ENCODE measurements at places on chromosomes 5 and 9.

- no peak overlapping the region for H3K27ac ChIP-seq
- H3K27me3 ChIP-seq = no peaks in the 10 kb centered on the region
- no peak overlapping the region for H3K4me3 ChIP-seq
- DNase-seq = no peak
- H3K36me3 ChIP-seq = no peaks in the 10 kb centered on the region
- H3K4me1 ChIP-seq = no peaks in the 10 kb centered on the region
These were observed 180.3 kb upstream of the ADRA1B start for GRCh38 chr5:159735749-159736660.

DNA sequence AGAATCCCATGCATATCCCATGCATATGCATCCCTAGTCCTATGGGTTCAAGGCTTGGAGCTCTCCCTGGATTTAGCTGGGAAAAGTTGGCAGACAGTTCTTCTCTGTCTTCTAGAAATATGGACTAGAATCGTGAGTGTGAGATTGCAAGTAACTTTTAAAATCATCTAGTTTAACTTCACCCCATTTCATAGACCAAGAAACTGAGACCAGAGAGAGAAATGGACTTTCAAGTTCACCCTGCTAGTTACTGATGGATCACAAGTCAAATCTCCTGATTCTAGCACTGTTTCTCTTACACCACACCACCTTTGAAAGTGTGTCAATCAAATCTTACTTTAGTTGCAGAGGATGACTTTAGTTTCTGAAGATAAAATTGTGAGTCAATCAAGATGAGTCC lies 13.4 kb downstream of the TGFBI start:
- no peaks in the 10 kb centered on the region for H3K36me3 ChIP-seq
- H3K27me3 ChIP-seq = no peaks in the 10 kb centered on the region
- no peaks in the 10 kb centered on the region for H3K4me1 ChIP-seq
- no peak overlapping the region for H3K27ac ChIP-seq
- no peak for DNase-seq

DNA sequence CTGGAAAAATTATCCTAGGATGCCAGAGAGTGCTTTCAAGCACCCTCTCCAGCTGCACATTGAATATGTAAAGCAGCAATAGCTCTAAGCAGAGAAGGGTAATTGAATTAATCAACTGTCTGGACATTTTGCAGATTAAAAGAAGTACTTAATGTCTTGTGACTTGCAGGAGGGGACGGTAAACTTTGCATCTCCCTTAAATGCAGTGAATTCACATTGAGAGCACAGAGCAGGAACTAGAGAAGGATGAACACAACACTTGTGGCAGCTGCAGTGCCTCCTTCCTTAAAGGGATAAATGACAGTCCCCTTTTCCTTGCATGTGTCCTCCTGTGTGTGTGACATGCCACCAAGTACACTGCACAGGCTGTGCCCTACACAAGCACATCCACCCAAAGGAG lies 7.4 kb upstream of the CDK5RAP2 start:
- no peaks in the 10 kb centered on the region for H3K4me1 ChIP-seq
- no peak overlapping the region for H3K27ac ChIP-seq
- DNase-seq = no peak
- no peaks in the 10 kb centered on the region for H3K27me3 ChIP-seq
- no peaks in the 10 kb centered on the region for H3K36me3 ChIP-seq
- H3K4me3 ChIP-seq = no peak overlapping the region

DNA sequence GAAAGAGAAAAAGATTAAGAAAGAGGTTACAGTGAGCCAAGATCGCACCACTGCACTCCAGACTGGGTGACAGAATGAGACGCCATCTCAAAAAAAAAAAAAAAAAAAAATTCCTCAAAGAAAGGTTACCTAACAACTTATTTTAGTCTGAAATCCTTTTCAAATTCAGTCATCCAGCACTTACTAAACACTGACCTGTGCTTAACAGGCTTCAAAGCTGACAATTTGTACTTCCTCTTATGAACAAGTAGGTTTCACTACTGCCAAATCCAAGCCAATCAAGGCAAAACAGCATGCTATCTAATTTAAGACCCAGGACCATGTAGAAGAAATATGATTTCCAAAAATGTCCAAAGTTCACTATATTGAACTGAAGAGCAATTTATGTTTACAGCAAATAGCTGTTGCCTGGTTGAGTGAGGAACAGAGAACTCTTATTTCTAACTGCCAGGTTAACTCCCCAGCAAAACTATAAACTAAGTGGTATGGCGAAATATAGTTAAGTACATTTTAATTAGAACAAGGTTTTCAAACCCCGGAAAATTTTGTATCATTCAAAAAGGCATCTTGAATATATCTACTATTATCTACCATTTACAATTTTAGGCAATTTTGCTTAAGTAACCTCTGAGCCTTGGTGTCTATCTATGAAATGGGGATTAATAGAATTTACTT lies 13.4 kb downstream of the PWWP2A start:
- no peak overlapping the region for H3K4me3 ChIP-seq
- no peaks in the 10 kb centered on the region for H3K4me1 ChIP-seq
- no peak for DNase-seq
- H3K36me3 ChIP-seq = no peaks in the 10 kb centered on the region

- H3K4me1 ChIP-seq = no peaks in the 10 kb centered on the region
- DNase-seq = no peak
- no peak overlapping the region for H3K4me3 ChIP-seq
- no peaks in the 10 kb centered on the region for H3K36me3 ChIP-seq
- H3K27me3 ChIP-seq = no peaks in the 10 kb centered on the region
These were observed 100.9 kb downstream of the STRBP start for GRCh38 chr9:123167474-123167873.

DNA sequence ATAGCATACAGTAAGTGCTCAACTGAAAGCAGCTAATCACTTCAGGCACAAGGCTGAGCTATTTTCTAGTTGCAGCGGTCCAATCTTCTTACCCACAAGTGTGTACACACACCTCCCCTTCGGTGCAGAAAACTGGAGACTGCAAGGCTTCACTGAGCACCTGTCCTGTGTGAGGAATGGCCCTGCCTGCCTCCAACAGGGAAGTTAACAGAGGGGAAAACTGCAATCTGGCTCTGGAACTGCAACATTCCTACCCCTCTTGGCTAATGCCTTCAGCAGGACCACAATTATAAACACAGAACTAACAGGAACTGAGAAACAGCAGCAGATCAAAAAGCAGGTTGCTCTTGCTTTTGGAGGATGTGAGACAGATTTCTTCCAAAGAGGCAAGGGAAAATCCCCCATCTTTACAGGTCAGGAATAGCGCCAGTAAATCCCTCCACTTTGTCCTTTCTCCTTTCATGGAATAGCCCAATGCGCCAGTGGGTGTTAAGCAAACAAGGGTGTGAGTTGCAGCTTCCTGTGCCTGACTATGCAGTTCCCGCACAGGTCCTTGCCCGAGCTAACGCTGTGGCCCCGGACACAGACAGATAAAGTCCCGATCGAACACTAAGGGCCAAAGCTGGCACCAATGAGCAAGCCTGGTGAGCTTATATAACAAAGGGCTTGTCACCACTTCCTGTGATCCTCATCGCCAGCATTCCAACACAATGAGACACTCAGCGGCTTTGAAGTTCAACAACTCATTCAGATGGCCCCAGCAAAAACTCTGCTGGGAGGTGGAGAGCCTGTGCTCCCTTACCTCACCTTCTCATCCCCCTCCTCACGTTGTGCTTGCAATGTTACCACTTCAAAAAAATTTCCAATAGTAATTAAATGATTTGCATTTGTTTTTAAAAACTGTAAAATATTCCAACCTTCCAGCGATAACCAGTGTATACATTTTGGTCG lies 21.5 kb downstream of the SHB start:
- no peaks in the 10 kb centered on the region for H3K27me3 ChIP-seq
- no peak overlapping the region for H3K4me3 ChIP-seq
- 0 out of 2 replicates have a peak, but pooled peaks cover 3% of the 10 kb centered on the region for H3K36me3 ChIP-seq
- peaks cover 9% of the 10 kb centered on the region for H3K4me1 ChIP-seq
- peak overlapping the region; percentile 29 for H3K27ac ChIP-seq
- DNase-seq = peak; percentile 76

GRCh38 chr9:16344343-16344742 lies 526.1 kb downstream of the BNC2 start:
- no peaks in the 10 kb centered on the region for H3K4me1 ChIP-seq
- DNase-seq = no peak
- no peak overlapping the region for H3K27ac ChIP-seq
- no peaks in the 10 kb centered on the region for H3K27me3 ChIP-seq
- no peaks in the 10 kb centered on the region for H3K36me3 ChIP-seq

DNA sequence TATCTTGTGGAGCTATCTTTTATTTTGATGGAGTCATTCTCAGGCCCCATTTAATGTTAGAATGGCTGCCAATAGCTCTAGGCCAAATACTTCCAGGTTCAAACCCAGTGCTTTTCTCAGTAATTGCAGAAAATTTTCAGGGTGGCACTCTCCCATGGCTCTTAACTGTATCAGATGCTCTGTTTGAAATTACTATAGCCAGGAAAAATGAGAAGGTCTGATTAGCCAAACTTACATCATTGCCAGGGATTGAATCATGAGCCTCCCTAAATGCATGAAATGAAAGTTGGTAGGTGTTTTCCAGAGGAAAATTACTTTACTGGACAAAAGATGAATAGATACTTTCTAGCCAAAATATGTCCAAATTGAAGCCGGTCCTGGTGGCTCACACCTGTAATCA lies 404.8 kb downstream of the MAT2B start:
- H3K4me1 ChIP-seq = no peaks in the 10 kb centered on the region
- H3K36me3 ChIP-seq = no peaks in the 10 kb centered on the region
- no peak for DNase-seq
- H3K4me3 ChIP-seq = no peak overlapping the region

DNA sequence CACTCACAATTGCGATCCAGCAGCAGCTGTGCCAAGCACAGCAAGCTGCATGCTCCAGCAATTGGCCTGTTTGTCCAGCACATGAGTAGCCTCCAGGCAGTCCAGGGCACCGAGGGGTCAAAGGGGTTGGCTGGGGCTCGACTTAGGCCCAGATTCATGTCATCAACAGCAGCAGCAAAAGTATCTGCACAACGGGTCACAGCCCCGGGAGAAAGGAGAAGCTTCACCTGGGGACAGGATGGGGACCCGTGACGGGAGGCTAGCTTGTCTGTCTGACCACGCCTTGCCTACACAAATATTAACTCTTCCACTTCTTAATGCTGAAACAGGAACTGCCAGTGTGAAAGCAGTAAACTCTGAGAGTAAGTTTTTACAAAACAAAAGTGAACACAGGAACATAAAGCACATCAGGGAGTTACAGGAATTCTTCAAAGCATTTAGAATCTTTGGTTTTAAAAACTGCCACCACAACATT lies 191.2 kb downstream of the PIK3R1 start:
- H3K27ac ChIP-seq = no peak overlapping the region
- H3K4me3 ChIP-seq = no peak overlapping the region
- no peaks in the 10 kb centered on the region for H3K36me3 ChIP-seq

- peaks cover 4% of the 10 kb centered on the region for H3K4me1 ChIP-seq
- H3K4me3 ChIP-seq = no peak overlapping the region
- H3K27ac ChIP-seq = no peak overlapping the region
- no peak for DNase-seq
These were observed 45.8 kb downstream of the SERINC5 start for GRCh38 chr5:80210014-80210413.

DNA sequence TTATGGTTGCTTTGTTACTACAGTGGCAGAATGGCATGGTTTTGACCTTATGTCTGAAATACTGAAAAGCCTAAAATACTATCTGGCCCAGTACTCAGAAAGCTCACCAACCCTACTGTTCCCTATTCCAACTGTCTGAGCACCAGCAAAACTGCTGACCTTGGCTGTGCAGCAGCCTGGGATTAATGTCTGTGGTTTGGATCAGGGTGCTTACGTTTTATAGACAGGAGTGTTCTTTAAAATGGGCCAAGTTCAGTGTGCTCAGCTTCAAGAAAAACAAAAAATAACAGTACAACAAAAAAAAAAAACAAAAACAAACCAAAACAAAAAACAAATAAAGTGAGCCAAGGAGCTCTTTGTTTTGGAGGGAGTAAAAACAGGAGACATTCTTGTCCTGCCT lies 36.4 kb downstream of the SLC28A3 start:
- H3K27ac ChIP-seq = no peak overlapping the region
- H3K27me3 ChIP-seq = no peaks in the 10 kb centered on the region

DNA sequence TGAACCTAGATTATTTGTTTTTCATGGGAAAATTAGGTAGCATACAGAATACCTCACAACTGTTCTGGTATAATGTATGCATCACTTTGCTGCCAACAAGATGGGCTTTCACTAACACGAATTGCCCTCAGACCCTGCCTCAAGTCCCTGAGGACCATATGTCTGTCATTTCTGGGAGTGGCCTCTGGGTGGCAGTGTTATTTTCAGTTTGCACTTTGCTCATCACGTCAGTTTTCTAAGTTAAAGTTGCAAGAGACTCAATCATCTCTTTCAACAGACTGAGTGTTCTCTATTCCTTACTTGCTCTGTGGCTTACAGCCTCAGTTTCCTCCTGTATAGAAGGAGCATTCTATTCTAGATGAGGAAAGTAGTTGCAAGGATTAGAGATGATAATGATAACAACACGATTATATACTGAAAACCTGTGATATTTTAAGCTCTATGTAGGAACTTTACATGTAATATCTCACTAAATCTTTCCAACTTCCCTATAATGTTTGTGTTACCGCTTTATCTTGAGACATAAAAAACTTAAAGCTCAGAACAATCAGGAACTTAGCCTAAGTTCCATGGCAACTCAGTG lies 55.7 kb downstream of the TSSK1B start:
- H3K36me3 ChIP-seq = no peaks in the 10 kb centered on the region
- no peak overlapping the region for H3K27ac ChIP-seq
- no peak overlapping the region for H3K4me3 ChIP-seq
- H3K27me3 ChIP-seq = no peaks in the 10 kb centered on the region

DNA sequence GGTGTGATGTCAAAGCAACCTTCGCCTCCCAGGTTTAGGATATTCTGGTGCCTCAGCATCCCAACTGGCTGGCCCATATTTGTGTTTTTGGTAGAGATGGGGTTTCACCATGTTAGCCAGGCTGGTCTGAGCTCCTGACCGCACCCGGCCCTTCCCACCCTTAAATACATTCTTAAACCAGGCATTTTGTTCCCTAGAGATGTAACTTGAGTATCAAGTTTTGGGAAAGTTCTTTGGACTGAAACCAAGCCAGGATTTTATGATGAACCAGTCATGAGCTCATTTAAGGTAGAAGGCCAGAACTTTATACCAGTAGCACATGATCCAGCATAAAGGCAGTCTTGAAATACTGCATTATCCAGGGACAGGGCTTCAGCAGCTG lies 3.5 kb downstream of the RPL7A start:
- no peaks in the 10 kb centered on the region for H3K27me3 ChIP-seq
- no peak for DNase-seq
- peaks cover under 1% of the 10 kb centered on the region for H3K4me1 ChIP-seq
- peaks cover 37% of the 10 kb centered on the region for H3K36me3 ChIP-seq
- no peak overlapping the region for H3K4me3 ChIP-seq
- no peak overlapping the region for H3K27ac ChIP-seq

- no peak overlapping the region for H3K4me3 ChIP-seq
- H3K27ac ChIP-seq = no peak overlapping the region
- no peak for DNase-seq
- no peaks in the 10 kb centered on the region for H3K36me3 ChIP-seq
These were observed 213.4 kb upstream of the ELL2 start for GRCh38 chr5:96175090-96175489.

DNA sequence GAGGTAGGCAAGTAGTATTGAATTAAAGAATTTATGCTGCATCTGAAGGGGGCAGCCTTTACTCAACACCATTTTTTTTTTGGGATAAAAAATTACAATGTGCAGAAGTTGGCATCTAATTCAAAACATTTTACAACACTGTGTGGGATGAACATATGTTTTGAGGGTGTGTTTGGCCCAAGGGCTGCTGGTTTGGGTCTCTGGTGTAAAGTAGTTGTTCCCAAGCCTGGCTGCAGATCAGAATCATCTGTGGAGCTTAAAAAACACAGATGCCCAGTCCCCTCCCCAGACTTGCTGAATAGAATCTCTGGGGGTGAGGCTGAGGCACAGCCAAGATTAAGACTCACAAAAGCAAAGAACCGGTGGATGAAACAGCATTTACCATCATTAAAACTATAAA lies 33.0 kb upstream of the PDZD2 start:
- H3K27me3 ChIP-seq = no peaks in the 10 kb centered on the region
- H3K4me3 ChIP-seq = no peak overlapping the region
- H3K4me1 ChIP-seq = no peaks in the 10 kb centered on the region
- no peaks in the 10 kb centered on the region for H3K36me3 ChIP-seq

Measured in iPS DF 6.9 (cell line).